Stimulated activated CD4-positive, alpha-beta T cell treated with anti-CD3 and anti-CD28 coated beads, TNF-alpha, amount 100 ng/mL, for 24 hours (primary cell): ENCODE measurements at places on chromosomes 6 and 20.

DNA sequence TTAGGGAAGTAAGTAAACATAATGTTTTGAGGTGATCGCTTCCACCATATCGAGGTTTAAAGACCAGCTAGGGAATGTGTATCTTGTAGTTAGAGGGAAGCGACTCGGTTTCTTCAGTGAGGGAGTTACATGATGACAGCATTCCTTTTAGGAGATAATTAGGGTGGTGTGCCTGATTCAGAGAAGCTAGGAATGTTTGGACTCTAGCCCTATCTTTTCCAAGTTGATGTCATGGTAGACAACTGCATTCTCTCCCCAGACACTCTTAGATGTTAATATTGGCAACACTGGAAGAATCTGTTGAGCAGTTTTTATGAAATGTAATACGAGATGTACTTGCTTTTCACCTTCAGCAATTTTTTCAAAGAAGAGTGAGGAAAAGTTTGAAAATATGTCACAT is 12.9 kb upstream of the HIVEP1 start:
- DNase-seq, result no peak

DNA sequence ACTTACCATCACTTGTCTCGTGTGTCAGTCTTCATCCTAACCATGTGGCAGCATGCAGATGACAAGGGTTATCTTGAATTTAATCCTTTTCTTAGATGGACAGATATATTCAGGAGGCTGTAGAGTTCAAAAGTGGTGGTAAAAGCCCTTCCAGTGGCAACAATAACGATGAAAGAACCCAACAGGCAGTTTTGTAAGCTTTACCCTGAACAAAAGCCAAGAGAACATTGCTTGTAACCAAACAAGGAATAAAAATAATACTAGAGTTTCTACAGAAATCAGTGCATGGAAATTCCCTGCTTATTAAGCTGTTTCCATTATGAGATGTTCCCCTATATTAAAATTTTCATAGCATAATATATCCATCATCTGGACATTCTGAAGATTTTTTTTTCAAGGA is 69.7 kb downstream of the PDE7B start:
- no peak for DNase-seq

- no peak for DNase-seq
Measured at GRCh38 chr20:48682529-48683363, 145.1 kb downstream of the PREX1 start.

DNA sequence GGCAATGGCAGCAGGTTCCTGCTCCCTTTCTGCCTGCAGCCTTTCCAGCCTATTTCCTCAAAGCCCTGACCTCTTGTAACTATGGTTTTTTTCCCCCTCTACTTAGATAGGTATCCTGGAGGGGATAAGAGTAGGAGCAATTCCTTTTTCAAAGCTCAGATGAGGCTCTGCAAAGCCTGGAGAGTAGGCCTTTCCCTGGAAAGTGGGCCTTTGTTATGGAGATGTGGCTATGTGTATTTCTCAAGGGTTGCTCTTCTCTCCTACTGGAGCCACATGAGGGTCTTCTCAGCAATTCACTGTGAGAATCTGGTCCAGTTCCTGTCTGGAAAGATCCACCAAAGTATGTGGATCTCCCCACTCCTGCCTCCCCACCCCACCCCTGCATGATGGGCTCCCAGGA is 96.0 kb downstream of the DTD1 start:
- DNase-seq, result no peak

DNA sequence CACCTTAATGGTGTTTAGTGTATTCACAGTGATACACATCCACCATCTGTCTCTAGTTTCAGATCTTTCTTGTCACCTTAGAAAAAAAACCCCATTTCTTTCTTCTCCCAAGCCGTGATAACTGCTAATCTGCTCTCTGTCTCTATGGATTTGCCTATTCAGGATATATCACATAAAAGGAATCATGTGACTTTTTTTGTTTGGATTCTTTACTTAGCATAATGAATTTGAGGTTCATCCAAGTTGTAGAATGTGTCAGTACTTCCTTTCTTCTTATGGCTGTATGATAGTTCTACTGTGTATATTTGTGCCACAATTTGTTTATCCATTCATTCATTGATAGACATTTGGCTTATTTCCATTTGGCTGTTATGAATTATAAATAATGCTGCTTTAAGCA is 57.1 kb downstream of the ITCH start:
- no peak for DNase-seq

GRCh38 chr6:87968435-87969278 is 79.0 kb upstream of the SPACA1 start:
- DNase-seq, result no peak

GRCh38 chr20:54366669-54367344 is 108.6 kb upstream of the DOK5 start:
- no peak for DNase-seq

- no peak for DNase-seq
Measured at GRCh38 chr20:1934721-1935573, 39.7 kb downstream of the SIRPA start.

DNA sequence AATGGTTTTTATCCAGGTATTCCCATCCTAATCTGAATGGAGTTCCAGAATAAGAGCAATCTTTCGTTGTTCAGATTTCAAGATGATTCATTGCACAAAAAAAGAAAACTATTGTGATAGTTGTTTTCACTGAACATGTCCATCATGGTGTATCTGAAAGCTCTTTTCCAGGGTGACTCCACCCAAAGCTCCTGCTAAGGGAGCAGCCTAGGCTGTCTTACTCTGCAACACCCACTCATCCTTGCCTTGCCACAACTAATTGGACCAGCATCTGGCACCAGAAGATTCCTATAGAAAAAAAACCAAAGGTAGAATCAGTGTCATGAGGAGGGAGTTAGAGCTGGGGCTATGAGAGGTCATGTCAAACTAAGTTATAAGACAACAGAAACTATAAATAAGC is 7.9 kb upstream of the SYNCRIP start:
- no peak for DNase-seq

DNA sequence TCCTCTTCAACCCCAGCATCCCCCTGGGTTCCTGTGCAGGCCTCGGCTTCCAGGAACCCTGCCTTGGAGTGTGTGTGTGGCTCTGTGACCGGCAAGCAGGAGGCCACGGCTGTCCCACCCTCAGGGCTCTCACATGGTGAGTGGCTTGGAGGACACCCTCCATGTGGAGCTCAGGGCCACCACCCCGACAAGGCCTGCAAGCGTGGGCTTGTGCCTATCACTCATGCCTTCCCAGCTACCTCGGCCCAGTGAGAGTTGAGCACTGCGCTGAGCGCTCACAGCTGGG is 76.7 kb downstream of the DACT2 start:
- DNase-seq, result no peak

- DNase-seq, result no peak
Measured at GRCh38 chr6:20060252-20060651, 152.0 kb downstream of the MBOAT1 start.

- DNase-seq, result no peak
Measured at GRCh38 chr6:147170269-147170668, 33.9 kb upstream of the STXBP5 start.

DNA sequence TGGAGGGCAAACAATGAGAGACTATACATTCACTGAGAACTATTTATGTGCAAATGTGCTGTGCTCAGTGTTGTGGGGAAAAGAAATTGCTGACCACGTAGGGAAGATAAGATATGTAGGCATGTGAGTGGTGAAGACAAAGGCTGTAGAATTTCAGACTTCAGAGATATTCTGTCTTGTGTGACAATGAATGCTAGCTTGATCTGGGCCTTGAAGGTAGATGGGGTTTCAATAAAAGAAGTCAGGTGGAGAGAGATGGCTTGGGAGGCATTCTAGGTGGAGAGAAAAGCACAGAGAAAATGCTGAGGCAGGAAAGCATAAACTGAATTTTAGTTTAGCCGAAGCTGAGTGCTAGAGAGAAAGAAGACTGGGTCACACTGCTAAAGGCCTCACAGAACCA is 56.8 kb upstream of the EEF1A1 start:
- no peak for DNase-seq

- no peak for DNase-seq
Measured at GRCh38 chr20:10963717-10964266, 290.0 kb upstream of the JAG1 start.

DNA sequence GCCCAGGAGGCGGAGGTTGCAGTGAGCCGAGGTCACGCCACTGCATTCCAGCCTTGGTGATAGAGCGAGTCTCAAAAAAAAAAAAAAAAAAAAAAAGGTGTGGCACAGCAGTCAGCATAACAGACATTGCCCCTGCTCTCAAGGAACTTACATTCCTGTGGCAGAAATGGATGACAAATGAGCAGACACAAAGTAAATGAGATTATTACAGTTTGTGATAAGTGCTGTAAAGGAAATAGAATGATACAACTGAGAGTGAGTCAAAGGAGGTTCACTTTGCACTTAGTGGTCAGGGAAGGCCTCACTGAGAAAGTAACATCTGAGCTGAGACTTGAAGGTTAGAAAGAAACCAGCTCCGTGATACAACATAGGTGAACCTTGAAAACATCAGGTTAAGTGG is 36.4 kb downstream of the CEP250 start:
- DNase-seq, result no peak

GRCh38 chr6:108247965-108248536 is 12.8 kb downstream of the SNX3 start:
- DNase-seq, result no peak

GRCh38 chr6:154996841-154997311 is 1.8 kb downstream of the TIAM2 start:
- DNase-seq, result no peak

GRCh38 chr6:16179970-16180431 is 51.1 kb downstream of the MYLIP start:
- DNase-seq, result no peak

- DNase-seq, result no peak
Measured at GRCh38 chr6:166025149-166025898, 142.3 kb downstream of the TBXT start.

- no peak for DNase-seq
Measured at GRCh38 chr6:155030148-155030720, 35.1 kb downstream of the TIAM2 start.

GRCh38 chr6:11033825-11034224 is 10.3 kb downstream of the ELOVL2 start:
- no peak for DNase-seq

DNA sequence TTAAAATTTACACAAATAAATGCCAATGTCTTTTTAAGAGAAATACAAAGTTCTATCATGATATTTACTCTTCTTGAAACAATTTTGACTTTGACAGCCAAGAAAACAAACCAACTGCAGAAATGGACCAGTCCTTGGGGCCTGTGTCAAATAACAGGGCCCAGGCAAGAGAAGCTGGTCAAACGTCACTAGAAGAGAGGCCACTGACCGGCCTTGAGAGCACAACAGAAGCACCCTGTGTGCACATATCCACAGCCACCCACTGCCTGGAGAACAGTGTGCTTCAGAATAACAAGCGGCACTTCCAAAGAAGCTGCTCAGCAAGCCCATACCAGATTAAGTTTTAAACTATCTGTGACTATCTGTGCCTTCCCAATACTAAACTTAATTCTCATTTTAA is 14.8 kb downstream of the APMAP start:
- DNase-seq, result no peak

GRCh38 chr6:133474516-133474915 is 233.4 kb downstream of the EYA4 start:
- no peak for DNase-seq

DNA sequence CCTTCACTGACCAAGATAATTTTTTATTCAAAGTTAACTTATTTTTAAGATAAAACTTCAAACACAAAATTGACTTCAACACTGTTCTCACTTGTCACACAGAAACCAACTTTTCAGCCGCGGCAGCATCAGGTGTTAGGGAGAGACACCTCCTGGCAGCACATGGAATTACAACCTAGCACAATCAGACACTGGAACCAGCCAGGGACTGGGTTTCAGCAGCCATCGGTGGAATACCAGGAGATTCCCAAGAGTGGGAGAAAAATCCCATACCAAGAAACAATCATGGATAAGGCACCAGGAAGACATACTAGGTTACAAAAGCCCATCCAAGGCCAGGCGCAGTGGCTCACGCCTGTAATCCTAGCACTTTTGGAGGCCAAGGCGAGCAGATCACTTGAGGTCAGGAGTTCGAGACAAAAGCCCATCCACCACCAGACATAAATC is 70.0 kb downstream of the SNX5 start:
- DNase-seq, result peak; percentile 55

- no peak for DNase-seq
Measured at GRCh38 chr6:10743515-10743914, 4.1 kb upstream of the TMEM14B start.

- no peak for DNase-seq
Measured at GRCh38 chr6:53565886-53566285, 21.0 kb upstream of the GCLC start.

GRCh38 chr6:72218125-72218524 is 331.8 kb downstream of the RIMS1 start:
- DNase-seq, result no peak

GRCh38 chr20:44089987-44090674 is 96.9 kb downstream of the JPH2 start:
- DNase-seq, result no peak

GRCh38 chr6:26195924-26196845 is 109.0 kb downstream of the HFE start:
- DNase-seq, result no peak

DNA sequence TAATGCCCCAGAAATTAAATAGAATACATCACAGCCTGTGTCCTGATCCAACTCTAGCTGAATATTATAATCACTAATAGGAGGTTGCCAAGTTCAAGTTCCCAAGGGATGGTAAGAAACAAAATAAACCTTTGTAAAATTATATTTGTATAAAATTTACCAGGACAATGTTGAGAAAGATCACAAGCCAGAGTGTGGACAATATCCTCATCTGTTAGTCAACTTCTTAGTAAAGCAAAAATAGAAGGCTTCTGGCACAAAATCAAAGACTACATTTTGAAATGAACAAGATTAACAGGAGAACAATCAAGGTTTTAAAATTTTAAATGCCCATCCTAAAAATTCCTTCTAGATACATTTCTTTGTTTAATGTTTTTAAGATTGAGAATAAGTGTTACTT is 290.4 kb upstream of the HSF2 start:
- no peak for DNase-seq

DNA sequence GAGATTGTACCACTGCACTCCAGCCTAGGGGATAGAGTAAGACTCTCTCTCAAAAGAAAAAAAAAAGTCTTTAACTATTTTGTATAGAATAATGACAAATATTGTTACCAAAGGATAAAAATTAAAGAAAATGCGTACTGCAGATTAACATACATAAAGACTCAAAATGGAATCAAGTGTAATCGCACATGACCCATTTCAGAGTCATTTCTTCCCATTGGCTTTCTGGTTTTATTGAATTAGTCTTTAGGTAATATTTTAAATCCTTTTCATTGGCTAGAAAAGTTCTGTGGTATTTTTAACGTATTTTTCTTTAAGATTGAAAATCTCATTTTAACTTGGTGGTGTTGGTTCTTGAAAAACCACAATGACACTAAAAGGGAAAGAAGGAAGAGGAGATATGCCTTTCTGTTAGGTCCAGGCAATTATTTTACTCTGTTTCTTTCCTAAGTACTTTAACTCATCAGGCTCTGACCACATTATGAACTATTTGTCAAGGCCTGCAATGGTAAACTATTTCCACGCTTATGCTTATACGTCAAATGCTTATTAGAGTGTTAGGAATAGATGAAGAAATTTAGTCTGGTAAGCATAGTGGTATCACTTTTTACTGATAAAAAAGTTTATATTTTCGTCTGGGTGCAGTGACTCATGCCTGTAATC is 52.3 kb downstream of the PLEKHG1 start:
- no peak for DNase-seq

GRCh38 chr6:67646550-67646949 is 988.5 kb upstream of the ADGRB3 start:
- DNase-seq, result no peak

- no peak for DNase-seq
Measured at GRCh38 chr20:59733351-59733750, 129.0 kb downstream of the PHACTR3 start.

GRCh38 chr6:17032988-17033634 is 68.7 kb upstream of the STMND1 start:
- DNase-seq, result no peak
